ENCODE measurements at places on chromosomes 13 and 19.

GRCh38 chr13:49124693-49125304, 95.3 kb upstream of the MLNR start:
- H3K36me3 ChIP-seq = peaks cover 8% of the 10 kb centered on the region
- no peak overlapping the region for H3K4me3 ChIP-seq
- H3K27ac ChIP-seq = peak overlapping the region; percentile 26
- DNase-seq = no peak

DNA sequence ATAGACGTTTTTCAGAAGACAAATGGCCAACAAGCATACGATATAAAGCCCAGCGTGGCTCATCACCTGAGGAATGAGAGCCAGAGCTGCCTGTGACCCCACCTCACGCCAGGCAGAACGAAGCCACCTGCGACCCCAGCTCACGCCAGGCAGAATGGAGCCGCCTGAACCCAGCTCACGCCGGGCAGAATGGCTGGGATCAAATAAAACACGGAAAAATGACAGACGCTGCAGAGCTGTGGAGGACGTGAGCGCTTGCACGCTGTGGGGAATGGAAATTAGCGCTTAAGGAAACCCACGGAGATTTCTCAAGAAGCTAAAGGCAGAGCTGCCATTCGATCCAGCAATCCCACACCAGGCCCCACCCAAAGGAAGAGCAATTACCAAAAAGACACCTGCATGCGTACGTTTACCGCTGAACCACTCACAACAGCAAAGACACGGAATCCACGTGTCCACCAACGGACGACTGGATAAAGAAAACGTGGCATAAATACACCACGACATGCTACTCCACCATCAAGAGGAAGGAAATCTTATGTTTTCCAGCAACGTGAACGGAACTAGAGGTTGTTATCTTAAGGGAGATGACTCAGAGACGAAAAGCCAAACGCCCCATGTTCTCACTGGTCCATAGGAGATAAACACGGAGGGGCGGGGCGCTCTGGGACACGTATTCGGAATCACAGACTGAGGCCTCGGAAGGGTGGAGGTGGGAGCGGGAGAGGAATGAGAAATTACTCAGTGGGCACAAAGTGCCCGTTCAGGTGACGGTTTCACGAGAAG, 30.7 kb upstream of the C13orf46 start:
- no peak overlapping the region for H3K27ac ChIP-seq
- H3K36me3 ChIP-seq = no peaks in the 10 kb centered on the region
- peaks cover 7% of the 10 kb centered on the region for H3K4me1 ChIP-seq
- peak; percentile 37 for DNase-seq

GRCh38 chr13:99214232-99214631, 13.6 kb downstream of the UBAC2 start:
- H3K27me3 ChIP-seq = no peaks in the 10 kb centered on the region
- H3K27ac ChIP-seq = peak overlapping the region; percentile 7
- H3K4me3 ChIP-seq = peak overlapping the region; percentile 85
- peaks cover 50% of the 10 kb centered on the region for H3K4me1 ChIP-seq

GRCh38 chr13:51280379-51280940, 58.3 kb downstream of the FAM124A start:
- H3K27ac ChIP-seq = no peak overlapping the region
- H3K27me3 ChIP-seq = no peaks in the 10 kb centered on the region
- H3K4me3 ChIP-seq = no peak overlapping the region
- peaks cover 5% of the 10 kb centered on the region for H3K4me1 ChIP-seq
- no peaks in the 10 kb centered on the region for H3K36me3 ChIP-seq

DNA sequence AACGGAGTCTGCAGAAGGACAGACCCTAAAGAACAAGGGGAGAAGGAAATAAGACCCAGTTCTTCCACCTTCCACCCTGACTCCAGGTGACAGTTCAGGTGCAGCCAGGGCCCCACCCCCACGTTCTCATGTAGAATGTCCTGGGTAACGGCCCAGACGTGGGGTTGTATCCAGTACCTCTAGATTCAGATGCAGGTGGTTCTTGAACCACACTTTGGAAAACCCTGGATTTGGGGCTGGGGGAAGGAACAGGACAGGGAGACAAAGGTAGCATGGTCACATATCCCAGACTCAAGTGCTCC, 2.2 kb downstream of the DMPK start:
- no peak for DNase-seq
- peaks cover 25% of the 10 kb centered on the region for H3K4me1 ChIP-seq
- peaks cover 7% of the 10 kb centered on the region for H3K27me3 ChIP-seq
- no peak overlapping the region for H3K27ac ChIP-seq
- no peak overlapping the region for H3K4me3 ChIP-seq
- no peaks in the 10 kb centered on the region for H3K36me3 ChIP-seq

DNA sequence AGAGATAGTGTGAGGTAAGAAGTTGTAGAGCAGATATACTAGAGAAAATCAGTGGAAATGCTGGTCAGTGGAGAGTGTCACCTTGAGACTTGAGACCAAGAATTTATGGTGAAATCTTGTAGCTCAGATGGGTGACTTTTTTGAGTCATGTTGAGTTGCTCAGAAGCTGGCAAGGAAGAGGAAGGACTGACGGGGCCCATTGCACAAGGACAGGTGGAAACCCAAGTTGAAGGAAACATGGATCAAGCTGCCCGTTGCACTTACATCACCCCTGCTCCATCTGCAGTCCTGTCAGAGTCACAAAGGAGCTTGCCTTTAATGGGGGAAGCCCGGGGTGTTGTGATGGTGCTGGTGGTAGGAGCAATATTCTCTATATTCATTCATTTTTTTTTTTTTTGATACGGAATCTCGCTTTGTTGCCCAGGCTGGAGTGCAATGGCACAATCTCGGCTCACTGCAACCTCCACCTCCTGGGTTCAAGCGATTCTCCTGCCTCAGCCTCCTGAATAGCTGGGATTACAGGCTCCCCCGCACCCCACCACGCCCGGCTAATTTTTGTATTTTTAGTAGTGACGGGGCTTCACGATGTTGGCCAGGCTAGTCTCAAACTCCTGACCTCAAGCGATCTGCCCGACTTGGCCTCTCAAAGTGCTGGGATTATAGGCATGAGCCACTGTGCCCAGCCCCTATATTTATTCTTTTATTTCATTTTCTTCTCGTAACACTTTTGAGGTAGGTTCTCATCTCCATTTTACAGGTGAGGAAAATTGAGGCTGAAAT, 27.4 kb downstream of the UBAC2 start:
- H3K36me3 ChIP-seq = peaks cover 4% of the 10 kb centered on the region
- peak; percentile 71 for DNase-seq
- no peaks in the 10 kb centered on the region for H3K27me3 ChIP-seq
- peak overlapping the region; percentile 87 for H3K27ac ChIP-seq
- peak overlapping the region; percentile 89 for H3K4me3 ChIP-seq

GRCh38 chr13:111209613-111210012, 94.5 kb downstream of the ARHGEF7 start:
- DNase-seq = no peak
- H3K4me3 ChIP-seq = no peak overlapping the region
- H3K27ac ChIP-seq = no peak overlapping the region

- no peaks in the 10 kb centered on the region for H3K4me1 ChIP-seq
- H3K27me3 ChIP-seq = peaks cover under 1% of the 10 kb centered on the region
- no peak overlapping the region for H3K27ac ChIP-seq
- no peak for DNase-seq
Measured at GRCh38 chr19:14769201-14769600, 9.2 kb downstream of the ADGRE2 start.

DNA sequence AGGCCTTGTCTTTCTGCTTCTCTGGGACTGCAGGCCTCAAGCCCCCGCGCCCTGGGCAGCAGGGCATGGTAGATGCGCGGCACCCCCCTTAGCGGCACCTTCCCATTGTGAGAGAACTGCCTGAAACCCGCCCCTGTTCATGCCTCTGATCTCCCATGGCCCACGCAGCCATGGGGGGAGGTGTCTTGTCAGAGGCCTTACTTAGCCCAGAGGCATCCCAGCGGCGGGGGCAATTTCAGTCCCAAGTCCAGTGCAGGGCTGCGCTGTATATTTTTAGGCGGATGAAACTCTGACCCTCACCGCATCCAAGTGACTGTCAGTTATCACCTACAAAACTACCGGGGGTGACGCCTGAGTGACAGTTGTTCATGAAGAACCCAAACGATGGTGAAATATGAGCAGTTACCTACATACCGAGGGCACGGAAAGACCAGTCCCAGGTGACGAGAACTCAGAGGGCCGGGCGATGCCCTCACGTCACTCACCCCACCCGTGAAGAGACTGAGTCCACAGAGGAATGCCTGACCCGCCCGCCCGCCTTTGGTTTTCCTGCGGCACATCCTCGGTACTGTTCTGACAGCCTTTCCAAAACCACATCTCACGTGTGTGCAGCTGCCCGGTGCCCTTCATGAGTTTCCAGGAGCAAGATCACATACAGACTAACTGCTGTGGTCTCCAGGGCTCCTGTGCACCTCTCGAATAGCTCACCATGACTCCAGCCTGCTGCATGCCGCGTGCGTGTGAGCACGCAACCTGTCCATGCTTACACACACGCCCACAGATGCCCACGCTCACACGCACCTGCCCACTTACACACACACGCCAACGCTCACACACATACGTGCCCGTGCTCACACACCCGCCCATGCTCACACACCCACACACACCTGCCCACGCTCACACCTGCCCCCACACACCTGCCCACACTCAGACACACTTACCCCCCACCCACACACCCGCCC, 14.4 kb downstream of the IL17D start:
- H3K36me3 ChIP-seq = no peaks in the 10 kb centered on the region
- H3K4me3 ChIP-seq = no peak overlapping the region
- DNase-seq = no peak
- peaks cover 7% of the 10 kb centered on the region for H3K4me1 ChIP-seq
- H3K27ac ChIP-seq = no peak overlapping the region
- H3K27me3 ChIP-seq = peaks cover 16% of the 10 kb centered on the region

DNA sequence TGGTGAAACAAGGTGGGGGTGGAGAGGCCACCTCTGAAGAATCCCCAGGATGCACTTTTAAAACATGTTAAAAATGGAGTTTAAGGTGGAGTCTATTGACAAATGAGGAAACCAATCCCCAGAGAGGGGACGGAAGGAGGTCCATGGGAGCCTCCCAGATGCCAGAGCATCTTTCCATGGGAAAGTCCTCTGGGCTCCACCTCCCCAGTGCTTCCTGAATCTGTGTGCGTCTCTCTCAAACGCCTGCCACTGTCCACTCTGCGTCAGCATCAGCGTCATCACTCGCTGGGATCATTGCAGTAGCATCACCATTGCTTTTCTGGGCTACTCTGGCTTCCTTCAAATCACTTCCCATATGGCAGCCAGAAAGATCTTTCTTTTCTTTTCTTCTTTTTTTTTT, 6.2 kb downstream of the GPR4 start:
- H3K4me3 ChIP-seq = no peak overlapping the region
- H3K4me1 ChIP-seq = peaks cover 34% of the 10 kb centered on the region
- peaks cover 65% of the 10 kb centered on the region for H3K27me3 ChIP-seq

- peaks cover 23% of the 10 kb centered on the region for H3K4me1 ChIP-seq
- no peak overlapping the region for H3K4me3 ChIP-seq
- no peak for DNase-seq
- peaks cover 56% of the 10 kb centered on the region for H3K36me3 ChIP-seq
- H3K27me3 ChIP-seq = no peaks in the 10 kb centered on the region
- H3K27ac ChIP-seq = no peak overlapping the region
Measured at GRCh38 chr13:20016649-20017364, 58.3 kb downstream of the ZMYM2 start.

GRCh38 chr19:30441011-30441410, 68.8 kb downstream of the ZNF536 start:
- no peak for DNase-seq
- H3K36me3 ChIP-seq = no peaks in the 10 kb centered on the region
- H3K27me3 ChIP-seq = no peaks in the 10 kb centered on the region
- H3K4me3 ChIP-seq = no peak overlapping the region
- H3K27ac ChIP-seq = no peak overlapping the region

GRCh38 chr13:88051746-88052482, 380.7 kb downstream of the SLITRK5 start:
- H3K27ac ChIP-seq = no peak overlapping the region
- no peaks in the 10 kb centered on the region for H3K4me1 ChIP-seq
- peaks cover 5% of the 10 kb centered on the region for H3K36me3 ChIP-seq
- peak; percentile 58 for DNase-seq
- no peaks in the 10 kb centered on the region for H3K27me3 ChIP-seq

- peak overlapping the region; percentile 75 for H3K27ac ChIP-seq
- H3K4me3 ChIP-seq = peak overlapping the region; percentile 65
- peaks cover 39% of the 10 kb centered on the region for H3K36me3 ChIP-seq
- no peaks in the 10 kb centered on the region for H3K27me3 ChIP-seq
- DNase-seq = no peak
Measured at GRCh38 chr13:48449656-48450055, 36.7 kb upstream of the LPAR6 start.

- no peaks in the 10 kb centered on the region for H3K27me3 ChIP-seq
- H3K4me1 ChIP-seq = peaks cover 16% of the 10 kb centered on the region
- DNase-seq = peak; percentile 82
- peak overlapping the region; percentile 27 for H3K27ac ChIP-seq
- H3K36me3 ChIP-seq = peaks cover 5% of the 10 kb centered on the region
Measured at GRCh38 chr19:10388957-10389356, 8.6 kb upstream of the TYK2 start.

- DNase-seq = no peak
- H3K4me3 ChIP-seq = no peak overlapping the region
- peaks cover 12% of the 10 kb centered on the region for H3K27me3 ChIP-seq
- H3K36me3 ChIP-seq = no peaks in the 10 kb centered on the region
- H3K4me1 ChIP-seq = no peaks in the 10 kb centered on the region
Measured at GRCh38 chr13:33274264-33274663, 11.3 kb downstream of the STARD13 start.

- peak within 1 kb of the TSS; percentile 94 for H3K27ac ChIP-seq
- peaks cover 44% of the 10 kb centered on the region for H3K4me1 ChIP-seq
- H3K27me3 ChIP-seq = no peaks in the 10 kb centered on the region
- peaks cover 13% of the 10 kb centered on the region for H3K36me3 ChIP-seq
- DNase-seq = no peak
Measured at GRCh38 chr19:12723641-12724426, at the start of gene TNPO2. TNPO2 (minus strand) TSS chr19:12723932; CDS start chr19:12720977, 2,955 bp downstream.

DNA sequence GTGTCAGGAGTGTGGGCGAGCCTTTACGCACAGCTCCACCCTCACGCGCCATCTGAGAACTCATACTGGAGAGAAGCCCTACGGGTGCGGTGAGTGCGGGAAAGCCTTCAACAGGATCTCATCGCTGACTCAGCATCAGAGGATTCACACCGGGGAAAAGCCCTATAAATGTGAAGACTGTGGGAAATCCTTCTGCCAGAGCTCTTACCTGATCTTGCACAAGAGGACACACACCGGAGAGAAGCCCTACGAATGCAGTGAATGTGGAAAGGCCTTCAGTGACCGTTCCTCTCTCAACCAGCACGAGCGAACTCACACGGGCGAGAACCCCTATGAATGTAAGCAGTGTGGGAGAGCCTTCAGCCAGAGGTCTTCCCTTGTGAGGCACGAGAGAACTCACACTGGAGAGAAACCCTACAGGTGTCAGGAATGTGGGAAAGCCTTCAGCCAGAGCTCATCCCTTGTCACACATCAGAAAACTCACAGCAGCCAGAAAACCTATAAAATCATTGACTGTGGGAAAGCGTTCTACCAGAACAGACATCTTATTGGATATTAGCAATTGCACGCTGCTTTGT, 6.9 kb upstream of the ZNF555 start:
- no peak overlapping the region for H3K27ac ChIP-seq
- H3K36me3 ChIP-seq = peaks cover 30% of the 10 kb centered on the region
- H3K4me1 ChIP-seq = no peaks in the 10 kb centered on the region
- DNase-seq = no peak
- H3K4me3 ChIP-seq = no peak overlapping the region

- H3K4me3 ChIP-seq = no peak overlapping the region
- no peak overlapping the region for H3K27ac ChIP-seq
- DNase-seq = no peak
- H3K36me3 ChIP-seq = no peaks in the 10 kb centered on the region
Measured at GRCh38 chr19:19056636-19057275, 7.0 kb upstream of the SLC25A42 start.

- H3K4me1 ChIP-seq = no peaks in the 10 kb centered on the region
- peaks cover 20% of the 10 kb centered on the region for H3K27me3 ChIP-seq
- no peak overlapping the region for H3K27ac ChIP-seq
- H3K4me3 ChIP-seq = no peak overlapping the region
- no peak for DNase-seq
Measured at GRCh38 chr13:22275393-22275792, 604.5 kb downstream of the FGF9 start.
